Naive thymus-derived CD8-positive, alpha-beta T cell (primary cell): ENCODE measurements at places on chromosomes 6 and 20. TPM values are rescaled to one million over a fixed set of nuclear protein-coding genes. Genes with fewer than 3 reads are reported as not detected.

- DNase-seq = no peak
These were observed 857 bp downstream of the TAP2 start for GRCh38 chr6:32837651-32838113.

GRCh38 chr6:97630604-97631003 is 347.6 kb upstream of the MMS22L start:
- no peak for DNase-seq

- DNase-seq = no peak
These were observed 6.2 kb downstream of the TMEM242 start for GRCh38 chr6:157316871-157317814.

SERPINB6 gene
- 134 TPM for total RNA-seq

GRCh38 chr6:140641412-140641811 is 1267.0 kb upstream of the CITED2 start:
- no peak for DNase-seq

NINL gene
- total RNA-seq = 4.2 TPM

DNA sequence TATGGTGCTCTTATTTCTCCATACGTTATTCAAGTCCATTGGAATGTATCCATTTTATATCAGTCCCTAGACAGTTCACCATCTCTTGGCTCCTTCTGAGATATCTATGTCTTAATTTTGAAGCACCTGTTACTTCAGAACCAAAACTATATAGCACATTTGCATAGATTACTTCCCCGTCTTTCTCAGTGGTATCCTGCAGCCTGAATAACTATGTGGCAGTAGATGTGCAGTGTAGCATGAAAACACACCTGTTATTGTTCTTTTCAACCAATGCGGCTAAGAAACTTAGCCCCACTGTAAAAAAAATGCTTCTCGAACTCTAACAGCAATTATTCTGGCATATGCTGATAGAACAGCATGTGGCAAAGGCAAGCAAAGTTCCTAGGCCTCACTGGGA is 1184.4 kb upstream of the ADGRB3 start:
- DNase-seq = no peak

DNA sequence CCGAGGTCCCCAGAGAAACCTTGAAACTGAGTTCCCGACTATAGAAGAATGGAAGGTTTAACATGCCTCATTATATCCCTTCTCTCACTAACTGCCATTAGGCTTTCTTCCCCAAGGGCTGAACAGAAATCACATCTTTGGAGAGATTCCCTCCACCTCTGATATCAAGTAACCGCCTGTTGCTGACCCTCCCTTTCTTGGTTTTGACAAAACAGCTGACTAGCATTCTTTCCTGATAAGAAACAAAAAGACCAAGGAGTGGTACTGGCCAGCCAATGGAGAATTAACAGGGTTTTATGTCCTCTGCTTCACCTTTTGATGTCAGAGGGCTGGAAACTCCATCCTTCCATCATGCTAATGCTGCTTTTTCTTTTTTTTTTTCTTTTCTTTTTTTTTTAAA is 176.6 kb upstream of the ADGRB3 start:
- no peak for DNase-seq

DNA sequence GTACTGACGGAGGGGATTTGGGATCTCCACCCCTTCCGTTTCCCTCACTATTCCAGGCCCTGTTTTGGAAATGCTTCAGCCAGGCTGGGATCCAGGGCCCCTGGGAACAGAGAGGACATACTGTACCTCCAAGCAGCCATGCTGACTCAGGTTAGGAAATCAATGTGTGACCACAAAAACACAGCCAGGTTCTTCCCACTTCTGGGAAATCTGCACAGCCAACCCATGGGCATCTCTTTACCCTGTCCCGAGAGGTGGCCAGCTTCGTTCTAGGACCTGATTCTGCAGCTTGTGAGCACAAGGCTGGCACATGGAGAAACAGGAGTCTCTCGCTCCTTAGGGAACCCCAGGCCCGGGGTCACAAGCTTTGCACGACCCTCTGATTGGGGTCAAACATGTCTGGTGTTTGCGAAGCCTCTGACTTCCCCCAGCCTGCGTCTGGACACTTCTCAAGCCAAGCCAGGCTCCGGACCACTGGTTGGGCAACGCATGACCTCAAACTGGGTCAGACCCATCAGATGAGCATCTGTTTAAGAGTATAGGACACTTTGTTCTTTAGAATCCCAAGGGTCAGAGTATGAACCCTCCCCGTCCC is 8.3 kb upstream of the TTPAL start:
- no peak for DNase-seq

KIAA0408 gene
- total RNA-seq = 0.63 TPM

GRCh38 chr6:11785415-11785773 is 6.8 kb upstream of the ADTRP start:
- DNase-seq = no peak

DNA sequence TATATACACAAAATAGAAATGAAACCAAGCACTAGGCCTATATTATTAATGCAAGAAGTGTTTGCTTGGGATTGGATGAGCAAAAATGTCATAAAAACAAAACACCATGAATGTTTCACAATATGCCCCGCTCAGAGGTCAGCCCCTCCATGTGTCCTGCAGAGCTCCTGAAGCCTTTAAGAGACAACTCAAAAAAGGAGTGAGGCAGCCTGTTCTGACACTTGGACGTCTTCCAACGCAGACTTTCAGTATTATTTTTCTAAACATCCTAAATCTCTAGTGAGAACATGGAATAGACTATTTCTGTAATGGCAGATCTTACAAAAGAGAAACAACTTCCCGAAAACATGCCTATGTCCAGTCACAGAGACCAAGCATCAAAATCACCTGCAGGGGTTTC is 322.6 kb downstream of the PRKN start:
- DNase-seq = no peak

HLA-E gene
- total RNA-seq = 1,305 TPM

DNA sequence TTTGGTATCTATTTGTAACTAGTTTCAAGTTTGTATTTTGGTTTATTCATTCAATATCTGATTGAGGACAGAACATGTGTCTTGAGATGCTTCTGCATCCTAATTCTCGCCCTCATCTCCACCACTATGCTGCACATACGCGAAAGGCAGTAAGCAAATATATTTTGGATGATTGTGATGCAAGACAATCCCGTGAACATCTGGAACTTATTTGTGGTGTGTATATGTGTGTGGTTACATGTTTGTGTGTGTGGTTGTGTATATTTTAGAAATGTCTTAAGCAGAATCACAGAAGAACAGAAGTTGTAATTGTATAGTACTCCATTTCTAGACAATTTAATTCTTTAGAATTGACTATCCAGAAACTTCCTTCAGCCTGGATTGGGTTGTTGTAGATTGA is 35.1 kb upstream of the RNF144B start:
- DNase-seq = no peak

ZKSCAN3 gene
- total RNA-seq = 8.7 TPM

- DNase-seq = no peak
These were observed 1.6 kb downstream of the ITPR3 start for GRCh38 chr6:33622456-33623431.
